AG09319 (cell line): ENCODE measurements at places on chromosomes 6 and 20.

DNA sequence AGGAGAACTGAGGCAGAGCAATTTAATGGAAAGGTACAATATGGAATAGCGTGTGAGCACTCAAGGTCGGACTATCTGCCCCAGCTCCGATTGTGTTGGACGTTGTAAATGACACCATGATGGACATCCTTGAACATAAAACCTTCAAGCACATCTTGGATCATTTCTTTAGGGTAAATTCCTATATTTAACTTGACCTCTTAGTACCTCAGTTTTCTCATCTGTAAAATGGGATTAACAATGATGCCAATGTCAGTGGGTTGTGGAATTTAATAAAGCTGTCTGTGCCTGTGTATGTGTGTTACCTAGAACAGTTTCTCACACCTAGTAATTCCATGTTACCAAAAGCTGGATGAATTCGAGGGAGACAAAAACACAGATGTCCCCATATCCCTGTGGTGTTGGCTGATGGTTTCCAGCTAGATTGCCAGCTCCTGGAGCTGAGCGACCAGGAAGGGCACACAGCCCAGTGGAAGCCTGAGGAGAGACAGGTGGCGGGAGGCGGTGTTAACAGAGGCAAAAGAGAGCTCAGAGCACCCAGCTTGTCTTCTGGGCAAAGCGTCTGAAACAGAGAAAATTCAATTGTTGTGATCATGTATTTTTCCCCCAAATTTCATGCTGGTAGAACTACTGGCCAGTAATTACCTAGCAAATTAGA lies 32.6 kb downstream of the MDFI start:
- DNase-seq: no peak

GRCh38 chr6:149646599-149646998 lies 1.9 kb downstream of the KATNA1 start:
- DNase-seq: no peak

DNA sequence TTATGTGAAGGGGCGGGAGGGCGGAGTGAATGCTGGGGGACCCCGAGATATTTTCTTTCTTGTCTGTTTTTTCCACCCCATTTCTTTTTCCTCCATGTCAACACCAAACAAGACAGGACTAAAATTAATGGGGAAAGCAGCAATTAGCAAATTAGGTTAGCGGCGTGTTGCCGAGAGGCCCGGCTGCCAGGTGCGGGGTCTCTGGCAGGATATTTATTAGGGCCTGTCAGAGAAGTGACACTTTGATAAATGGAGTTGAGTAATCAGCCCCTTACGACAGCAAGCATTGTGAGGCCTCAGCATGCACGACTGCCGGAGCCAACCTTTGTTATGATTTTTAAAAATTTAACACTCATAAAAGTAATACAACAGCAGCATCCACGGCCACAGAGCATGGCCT lies 193.8 kb downstream of the DHX35 start:
- no peak for DNase-seq

GRCh38 chr6:152143359-152143758 lies 335.9 kb downstream of the ESR1 start:
- no peak for DNase-seq

DNA sequence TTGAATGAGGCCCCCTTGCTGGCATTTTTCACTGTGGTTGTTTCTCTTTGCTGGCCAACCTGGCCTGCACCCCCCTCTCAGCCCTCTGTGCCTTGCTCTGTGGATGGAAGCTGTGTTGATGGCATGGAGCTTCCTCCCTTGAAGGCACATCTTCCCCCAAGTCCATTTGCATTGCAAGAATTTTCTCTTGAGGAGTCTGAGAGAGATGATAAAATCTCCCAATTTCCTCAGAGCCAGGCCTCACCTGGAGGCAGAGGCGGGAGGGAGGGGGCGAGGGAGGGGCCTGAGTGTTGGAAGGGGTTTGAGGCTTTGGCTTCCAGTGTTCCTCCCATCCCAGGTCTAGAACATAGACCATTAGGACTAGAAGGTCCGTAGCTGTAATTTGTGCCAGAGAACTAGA lies 175.1 kb downstream of the SCP2D1 start:
- DNase-seq: no peak

- no peak for DNase-seq
Observed at GRCh38 chr20:5918856-5919625, 31.3 kb downstream of the TRMT6 start.

DNA sequence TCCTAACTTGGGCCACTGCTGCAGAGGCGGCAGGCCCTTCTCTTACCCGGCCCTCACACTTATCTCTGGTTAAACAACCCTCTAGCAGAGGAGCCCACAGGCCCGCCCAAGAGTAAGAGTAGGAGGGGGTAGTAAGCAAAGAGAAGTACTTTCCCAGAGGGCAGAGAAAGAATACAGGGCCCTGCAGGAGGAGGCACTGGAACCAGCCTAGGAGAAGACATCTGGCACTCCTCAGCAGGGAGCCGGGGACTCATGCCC lies 10.1 kb downstream of the MTCH1 start:
- no peak for DNase-seq

- DNase-seq: peak; percentile 73
Observed at GRCh38 chr6:160088069-160088783, 33.4 kb upstream of the SLC22A1 start.

DNA sequence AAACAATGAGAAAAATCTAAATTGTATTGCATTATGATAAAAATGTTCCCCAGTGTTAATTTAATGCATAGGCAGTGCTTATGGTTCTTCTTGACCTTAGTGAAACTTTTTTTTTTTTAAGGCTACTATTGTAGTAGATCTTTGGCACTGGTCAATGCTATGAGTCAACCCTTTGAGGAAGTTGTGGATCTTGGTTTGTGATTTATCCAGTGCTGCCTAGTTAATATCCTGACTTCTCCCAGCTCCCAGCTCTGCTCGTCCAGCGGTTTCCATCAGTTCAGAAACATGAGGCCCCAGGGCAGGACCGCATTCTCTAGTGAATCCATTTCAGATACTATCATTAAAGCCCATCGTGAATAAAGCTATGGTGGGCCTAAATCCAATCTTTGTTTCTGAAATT lies 364.5 kb upstream of the JARID2 start:
- no peak for DNase-seq

GRCh38 chr20:11020712-11021111 lies 346.9 kb upstream of the JAG1 start:
- no peak for DNase-seq

- DNase-seq: no peak
Observed at GRCh38 chr6:168247443-168248147, 72.0 kb downstream of the DACT2 start.

- DNase-seq: no peak
Observed at GRCh38 chr20:21395051-21395665, 2.2 kb downstream of the NKX2-4 start.

- DNase-seq: no peak
Observed at GRCh38 chr6:53282234-53282633, 66.5 kb downstream of the ELOVL5 start.

GRCh38 chr20:25706793-25707192 lies 10.1 kb upstream of the ZNF337 start:
- DNase-seq: no peak

DNA sequence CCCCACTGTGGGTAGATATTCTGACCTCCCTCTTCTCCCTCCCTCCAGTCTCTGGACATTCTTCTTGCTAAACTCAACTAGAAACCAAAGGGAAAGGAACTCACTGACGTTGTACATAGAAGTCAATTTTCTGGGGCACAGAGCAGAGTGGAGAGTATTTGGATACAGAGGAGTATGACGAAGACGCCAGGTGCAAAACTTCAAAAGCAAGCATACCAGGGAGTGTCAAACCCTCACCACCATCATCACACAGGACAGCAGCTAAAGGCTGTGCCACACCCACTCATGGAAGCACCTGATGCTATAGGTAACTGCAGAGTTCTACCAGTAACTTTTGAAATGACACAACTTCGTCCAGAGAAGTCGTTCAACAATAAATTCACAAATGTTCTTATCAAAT lies 64.8 kb downstream of the FYN start:
- no peak for DNase-seq

- DNase-seq: no peak
Observed at GRCh38 chr6:43097098-43097489, 21.0 kb downstream of the PTK7 start.

DNA sequence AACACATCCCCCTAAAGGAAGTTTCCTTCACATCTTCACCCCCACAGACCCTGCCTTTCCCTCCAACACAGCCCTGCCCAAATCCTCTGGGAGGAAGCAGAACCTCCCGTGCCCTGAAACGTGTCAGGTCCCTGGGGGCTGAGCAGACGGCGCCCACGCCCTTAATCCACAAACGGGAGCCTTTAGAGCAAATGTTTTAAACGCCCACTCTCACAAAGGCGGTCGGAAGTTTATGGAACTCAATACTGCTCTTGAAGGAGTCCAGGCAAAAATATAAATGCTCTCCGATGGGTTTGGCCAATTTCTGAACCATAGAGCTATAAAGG lies 237.1 kb upstream of the AFDN start:
- no peak for DNase-seq

DNA sequence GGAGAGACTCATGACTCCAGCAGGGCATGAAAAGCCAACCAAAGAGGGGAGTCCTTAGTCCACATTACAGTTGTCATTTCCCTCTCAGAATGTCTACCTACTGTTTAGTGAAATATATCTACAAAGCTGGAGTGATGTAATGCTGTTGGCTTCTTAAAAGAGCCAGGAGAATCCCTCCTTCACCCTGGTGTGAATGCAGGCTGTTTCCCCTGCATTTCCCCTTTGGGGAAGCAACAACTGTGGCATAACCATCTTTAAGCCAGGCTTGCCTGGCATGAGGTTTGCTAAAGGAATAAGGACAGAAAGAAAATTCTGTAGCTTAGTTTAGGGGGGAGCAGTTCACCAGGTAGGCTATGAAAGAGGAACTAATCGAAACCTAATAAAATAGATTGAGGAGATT lies 129.5 kb downstream of the CRYBG1 start:
- no peak for DNase-seq

DNA sequence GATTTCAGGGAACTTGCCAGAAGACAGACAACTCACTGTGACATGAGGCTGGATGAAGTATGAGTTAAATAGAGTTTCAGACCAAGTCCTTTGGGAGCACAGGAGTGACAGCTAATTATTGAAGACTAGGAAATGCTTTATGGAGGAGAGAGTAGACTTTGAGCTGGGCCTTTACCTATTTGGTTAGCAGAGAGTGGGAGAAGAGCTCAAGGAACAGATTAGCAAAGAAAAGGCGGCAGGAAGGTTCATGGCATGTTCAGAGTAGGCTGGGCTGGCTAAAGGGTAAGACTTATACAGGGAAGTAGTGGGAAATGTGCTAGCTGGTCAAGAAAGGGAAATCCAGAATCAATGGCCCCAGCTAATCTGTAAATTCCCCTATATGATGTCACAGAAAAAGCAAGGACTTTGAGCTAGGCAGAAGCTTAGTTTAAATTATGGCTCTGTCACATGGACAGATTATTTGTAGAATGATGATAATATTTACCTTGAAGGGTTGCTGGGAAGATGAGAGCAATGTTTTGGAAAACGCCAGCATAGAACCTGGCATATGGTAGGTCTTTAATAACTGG lies 19.0 kb downstream of the CEP250 start:
- no peak for DNase-seq

- no peak for DNase-seq
Observed at GRCh38 chr6:42969934-42970333, 9.0 kb downstream of the PEX6 start.

DNA sequence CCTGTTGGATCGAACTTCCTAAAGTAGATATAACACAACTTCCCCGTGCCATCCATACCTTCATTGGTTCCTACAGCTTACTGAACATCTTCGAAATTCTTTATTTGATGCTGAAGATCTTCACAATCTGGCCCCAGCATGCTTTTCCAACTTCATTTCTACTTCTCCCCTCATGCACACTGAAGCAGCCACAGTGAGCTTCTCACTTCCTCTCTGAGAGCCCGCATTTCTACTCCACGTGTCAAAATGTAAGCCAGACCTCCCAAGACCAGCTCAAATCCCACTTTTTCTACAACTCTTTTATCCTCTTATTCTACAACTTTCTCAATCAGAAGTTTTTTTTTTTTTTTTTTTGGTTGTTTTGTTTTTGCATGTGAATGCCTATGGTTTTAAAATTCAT lies 254.7 kb downstream of the GMPR start:
- DNase-seq: no peak

DNA sequence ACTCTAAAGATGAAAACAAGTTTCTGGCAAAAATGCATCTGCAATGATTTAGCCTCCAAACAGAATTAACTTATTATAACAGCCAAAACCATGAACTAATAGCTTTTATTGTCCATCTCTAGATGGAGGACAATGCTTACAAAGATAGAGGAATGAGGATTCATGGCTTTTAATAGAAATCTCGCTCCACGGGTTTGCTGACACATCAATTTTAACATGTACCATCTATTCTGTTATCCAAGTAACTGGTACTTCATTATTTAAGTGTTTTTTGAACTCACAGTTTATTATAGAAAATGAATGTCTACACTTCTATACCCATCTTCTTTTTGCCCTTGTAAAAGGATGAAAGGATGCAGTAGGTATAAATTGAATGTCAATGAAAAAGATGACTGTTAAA lies 10.8 kb downstream of the TMX4 start:
- no peak for DNase-seq

DNA sequence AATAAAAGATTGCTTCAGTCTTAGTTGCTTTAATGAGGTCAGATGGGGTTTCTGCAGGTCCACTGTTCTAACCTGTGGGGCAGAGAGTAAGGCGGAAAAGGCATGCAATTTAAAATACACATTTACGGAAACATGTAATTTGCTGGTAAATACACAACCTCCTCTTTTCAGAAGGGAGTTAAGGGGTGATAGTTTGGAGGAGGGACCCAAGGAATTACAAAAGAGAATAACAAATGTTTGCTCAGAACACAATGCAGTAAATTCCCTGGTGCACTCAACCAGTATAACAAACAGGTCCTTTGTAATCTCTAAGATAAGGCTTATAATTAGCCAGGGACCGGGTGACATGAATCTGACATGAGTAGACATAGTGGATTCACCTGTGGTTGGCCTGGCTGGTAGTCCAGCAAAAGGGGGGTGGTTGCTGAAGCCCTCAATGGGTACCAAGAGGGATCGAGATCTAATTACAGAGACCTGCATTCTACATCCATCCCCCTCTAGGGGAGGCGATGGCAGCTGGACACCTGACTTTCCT lies 295.1 kb downstream of the PHACTR1 start:
- no peak for DNase-seq

DNA sequence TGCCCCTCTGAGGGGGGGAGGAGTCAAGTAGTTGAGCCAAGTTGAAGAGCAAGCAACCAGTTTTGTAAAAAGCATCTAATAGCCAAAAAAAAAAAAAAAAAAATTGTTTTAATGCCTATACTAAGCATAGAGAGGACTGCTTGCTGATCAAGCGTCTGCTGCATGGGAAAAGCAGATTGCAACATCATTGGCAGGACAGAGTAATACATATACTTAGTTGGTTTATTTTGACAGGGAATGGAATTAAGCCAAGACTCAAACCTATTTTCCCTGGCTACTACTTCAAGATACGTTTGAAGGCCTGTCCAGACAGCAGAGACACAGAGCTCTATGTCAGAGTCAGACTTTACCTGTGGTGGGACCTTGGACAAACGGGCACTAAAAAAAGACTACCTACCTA lies 120.5 kb downstream of the RTN4IP1 start:
- DNase-seq: no peak
